Central memory CD4-positive, alpha-beta T cell (primary cell): ENCODE measurements at places on chromosomes 6 and 20.

GRCh38 chr6:12635813-12636212, 80.8 kb upstream of the PHACTR1 start:
- DNase-seq: no peak

- no peak for DNase-seq
Measured at GRCh38 chr20:11403711-11404110, 514.0 kb upstream of the BTBD3 start.

- DNase-seq: no peak
Measured at GRCh38 chr6:53011979-53012378, 16.9 kb upstream of the GSTA4 start.

GRCh38 chr20:7147220-7147601, 379.7 kb downstream of the BMP2 start:
- no peak for DNase-seq

DNA sequence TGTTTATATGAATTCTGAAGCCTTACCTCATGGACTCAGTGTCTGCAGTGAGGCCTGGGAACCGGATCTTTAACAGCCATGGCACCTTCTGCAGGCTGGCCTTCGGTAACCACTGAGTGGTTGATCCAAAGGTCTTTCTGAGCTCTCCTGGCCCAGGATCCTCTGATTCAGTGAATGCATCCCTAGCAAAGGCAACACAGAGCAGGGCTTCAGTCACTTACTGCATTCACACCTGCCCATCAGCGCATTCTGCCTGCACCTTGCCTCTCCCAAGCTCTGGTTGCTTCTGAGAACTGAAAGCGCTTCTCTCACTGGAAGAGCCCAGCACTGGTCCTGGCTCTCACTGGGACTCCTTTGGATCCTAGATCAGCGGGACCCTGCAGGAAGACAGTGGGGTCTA, 8.4 kb upstream of the CST9 start:
- DNase-seq: no peak

GRCh38 chr20:6829510-6830116, 62.1 kb downstream of the BMP2 start:
- DNase-seq: no peak

GRCh38 chr6:155062866-155063341, 67.8 kb downstream of the TIAM2 start:
- DNase-seq: no peak

GRCh38 chr6:92608751-92609150, 810.6 kb downstream of the EPHA7 start:
- no peak for DNase-seq

GRCh38 chr20:15111654-15112053, 774.2 kb upstream of the FLRT3 start:
- DNase-seq: no peak

GRCh38 chr6:89956182-89956581, 61.9 kb downstream of the GJA10 start:
- DNase-seq: no peak

GRCh38 chr6:456358-456867, 64.9 kb downstream of the IRF4 start:
- DNase-seq: no peak

DNA sequence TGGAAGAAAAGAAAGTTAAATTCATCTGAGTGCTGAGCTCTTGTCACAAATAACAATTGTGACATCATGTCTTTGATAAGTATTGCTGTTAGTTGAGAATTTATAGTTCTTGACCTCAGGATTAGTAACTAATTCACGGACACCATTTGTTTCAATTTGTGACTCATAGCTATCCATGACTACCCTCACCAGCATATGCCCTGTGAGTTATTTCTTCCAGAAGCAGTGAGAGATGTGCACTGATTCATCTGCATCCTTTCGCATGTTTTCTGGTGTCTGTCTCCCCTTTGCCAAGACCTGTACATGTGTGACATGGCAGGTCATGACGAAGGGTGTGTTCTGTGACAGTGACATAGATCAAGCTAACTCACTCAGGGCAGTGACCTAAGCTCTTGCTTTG, 86.9 kb downstream of the SOBP start:
- no peak for DNase-seq

GRCh38 chr6:5958921-5959320, 47.8 kb downstream of the NRN1 start:
- no peak for DNase-seq

DNA sequence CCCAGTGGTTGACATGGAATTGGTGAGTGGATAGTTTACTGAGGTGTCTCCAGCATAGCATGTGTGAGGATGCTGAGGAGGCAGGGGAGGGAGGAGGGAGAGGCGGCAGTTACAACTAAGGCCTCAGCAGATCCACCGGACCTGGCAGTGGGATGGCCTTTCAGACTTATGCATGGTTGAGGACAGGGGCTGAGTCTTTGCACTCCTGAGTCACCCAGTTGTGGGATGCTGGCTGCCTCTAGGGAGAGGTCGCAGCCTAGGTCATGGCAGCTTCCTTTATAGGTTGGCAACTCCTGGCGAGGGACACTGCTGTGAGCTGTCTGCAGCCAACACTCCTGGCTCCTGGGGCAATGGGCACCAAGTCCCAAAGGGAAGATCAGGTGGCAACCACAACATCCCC, 380.3 kb downstream of the PREX1 start:
- DNase-seq: no peak

GRCh38 chr6:42168650-42169049, 4.5 kb upstream of the GUCA1A start:
- DNase-seq: no peak

DNA sequence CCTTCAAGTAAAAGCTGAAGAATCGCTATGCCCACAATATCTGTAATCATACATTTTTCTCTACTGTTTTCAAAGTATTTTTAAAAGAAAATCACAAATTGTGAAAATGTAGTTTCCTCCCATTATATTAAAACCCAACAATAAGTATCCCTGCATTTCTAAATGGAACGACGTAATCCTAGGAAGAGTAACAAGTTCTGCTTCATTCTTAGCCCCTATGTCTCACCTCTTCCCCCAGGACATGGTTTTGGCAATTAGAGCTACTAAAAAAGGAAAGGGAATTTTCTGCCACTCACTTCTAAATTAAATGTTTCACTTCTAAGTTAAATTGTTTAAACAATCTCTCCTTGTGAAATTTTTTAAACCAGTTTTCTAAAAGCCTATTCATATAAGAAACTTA, 47.4 kb downstream of the TBPL1 start:
- DNase-seq: no peak

DNA sequence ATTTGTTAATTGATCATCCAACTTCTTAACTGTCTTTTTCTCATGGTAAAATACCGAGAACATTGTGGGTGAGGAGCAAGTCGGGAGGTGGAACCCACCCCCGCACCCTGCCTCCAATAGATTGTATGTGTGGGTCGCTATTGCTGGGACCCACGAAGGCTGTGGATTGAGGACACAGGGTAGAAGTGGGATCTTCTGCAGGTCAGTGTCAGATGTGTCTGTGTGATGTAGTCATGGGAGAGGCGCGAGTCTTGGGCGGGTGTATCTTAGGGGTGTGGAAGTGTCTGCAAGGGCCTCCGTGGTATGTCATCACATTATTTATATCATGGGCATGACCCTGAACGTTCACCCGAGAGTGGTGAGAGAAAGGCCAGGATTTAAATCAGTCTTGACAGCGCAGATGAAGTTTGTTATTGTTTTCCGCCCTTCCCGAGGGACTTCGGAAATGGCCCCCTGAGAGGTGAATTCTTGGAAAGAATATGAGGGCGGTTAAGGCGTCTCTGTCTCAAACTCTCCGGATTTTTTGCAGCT, 472 bp upstream of the PAQR8 start:
- no peak for DNase-seq

GRCh38 chr20:48691523-48691922, 136.3 kb downstream of the PREX1 start:
- DNase-seq: no peak

DNA sequence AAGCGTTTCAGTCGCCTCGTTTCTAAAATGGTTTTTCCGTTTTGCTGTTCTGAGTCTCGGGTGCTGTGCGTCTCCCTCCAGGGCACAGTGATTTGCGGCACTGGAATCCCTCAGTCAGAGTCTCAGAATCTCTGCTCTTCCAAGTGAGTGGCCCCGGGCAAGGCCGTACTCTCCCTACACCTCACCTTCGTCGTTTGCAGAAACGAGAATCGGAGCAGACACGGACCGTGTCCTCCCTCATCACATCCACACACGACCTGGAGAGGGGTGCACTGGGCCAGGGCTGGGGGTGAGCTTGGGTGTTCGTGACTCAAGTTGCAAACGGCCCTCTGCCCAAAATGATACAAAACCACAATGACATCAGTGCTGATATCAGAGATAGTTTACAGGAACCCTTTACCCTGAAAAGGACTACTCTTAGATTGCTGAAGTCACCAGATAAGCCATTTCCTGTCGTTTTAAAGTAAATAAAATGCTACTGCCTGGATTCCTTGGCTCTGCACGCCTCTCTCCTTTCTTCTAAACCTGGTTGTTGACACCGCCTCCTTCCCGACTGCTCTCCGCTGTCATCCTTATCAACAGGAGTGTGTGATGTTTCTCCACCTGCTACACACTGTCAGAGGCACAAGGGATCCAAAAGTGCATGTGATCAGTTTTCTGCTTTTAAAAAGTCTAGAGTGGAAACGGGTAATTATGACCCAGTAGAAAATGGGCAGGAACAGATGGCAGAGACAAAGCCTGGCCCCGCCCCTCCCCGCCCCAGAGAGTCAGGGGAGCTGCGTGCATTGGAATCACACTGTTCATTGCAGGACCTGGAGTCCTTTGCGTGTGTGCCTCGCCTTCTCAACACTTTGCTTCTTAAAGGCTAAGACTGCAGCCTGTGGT, 38.4 kb downstream of the KIF25 start:
- no peak for DNase-seq

GRCh38 chr6:28537509-28538140, 11.9 kb downstream of the GPX5 start:
- DNase-seq: peak; percentile 35

DNA sequence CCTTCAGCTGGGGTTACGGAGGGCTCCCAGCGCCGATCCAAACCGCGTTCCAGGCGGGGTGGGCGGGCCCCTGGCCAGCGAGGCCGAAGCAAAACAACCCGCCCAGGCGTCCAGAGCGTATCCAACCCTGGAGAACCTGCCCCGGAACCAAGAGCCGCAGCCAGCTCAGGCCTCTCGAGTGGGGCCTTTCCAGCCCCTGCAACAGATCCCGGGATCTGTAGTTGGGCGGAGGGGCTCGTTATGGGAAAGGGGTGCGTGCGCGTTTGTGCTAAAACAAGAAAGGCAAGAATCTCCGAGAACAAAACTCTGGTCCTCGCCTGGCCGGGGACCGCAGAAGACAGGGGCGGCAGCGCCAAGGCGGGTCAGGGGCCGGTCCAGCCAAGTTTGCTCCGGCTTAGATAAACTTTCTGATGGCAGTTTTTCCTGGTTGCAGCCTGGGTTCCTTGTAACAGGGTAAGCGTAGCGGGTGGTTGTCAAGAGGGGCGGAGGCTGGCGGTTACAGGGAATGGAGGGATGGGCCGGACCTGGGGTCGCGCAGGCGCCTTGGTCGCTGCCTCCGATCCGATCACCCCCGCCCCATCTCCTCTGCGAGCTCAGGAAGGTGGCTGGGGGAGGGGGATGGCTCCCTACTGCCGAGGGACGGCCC, 448 bp upstream of the RIN2 start:
- DNase-seq: no peak

- DNase-seq: no peak
Measured at GRCh38 chr6:76768556-76768955, 694.7 kb downstream of the HTR1B start.

- DNase-seq: no peak
Measured at GRCh38 chr6:139343052-139343750, 31.2 kb downstream of the CITED2 start.

DNA sequence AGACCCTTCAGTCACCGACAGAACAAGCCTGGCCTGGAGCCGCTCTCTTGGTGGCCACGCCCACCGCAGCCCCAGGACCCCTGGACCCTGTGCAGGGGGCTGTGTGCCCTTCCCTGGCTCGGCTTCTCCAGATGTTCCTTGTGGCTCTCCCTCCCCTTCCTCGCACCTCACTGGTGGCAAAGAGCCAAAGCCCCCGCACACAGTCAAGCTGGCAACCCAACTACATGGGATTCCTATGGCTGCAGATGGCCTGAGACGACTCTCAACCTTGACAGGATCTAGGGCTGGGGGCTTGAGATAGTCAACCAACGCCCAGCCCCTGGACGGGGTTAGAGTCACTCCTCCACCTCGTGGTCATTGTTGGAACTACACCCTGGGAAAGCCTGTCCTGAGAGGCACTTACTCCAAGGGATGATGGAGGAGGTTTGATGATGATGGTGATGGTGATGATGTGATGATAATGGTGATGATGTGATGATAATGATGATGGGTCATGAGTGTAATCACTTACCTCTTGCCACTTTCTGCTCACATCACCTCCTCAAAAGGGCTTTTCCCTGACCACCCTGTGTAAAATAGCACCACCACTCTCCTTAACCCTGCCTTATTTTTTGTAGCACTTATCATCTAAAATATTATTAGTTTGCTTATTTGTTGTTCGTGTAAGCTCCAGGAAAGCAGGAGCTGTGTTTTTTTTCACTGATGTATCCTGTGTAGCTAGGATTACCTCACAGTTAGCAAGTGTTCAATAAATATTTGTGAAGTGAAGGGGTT, 278.4 kb downstream of the LRFN2 start:
- no peak for DNase-seq

- DNase-seq: peak; percentile 22
Measured at GRCh38 chr6:26129656-26130055, 42.4 kb downstream of the HFE start.

DNA sequence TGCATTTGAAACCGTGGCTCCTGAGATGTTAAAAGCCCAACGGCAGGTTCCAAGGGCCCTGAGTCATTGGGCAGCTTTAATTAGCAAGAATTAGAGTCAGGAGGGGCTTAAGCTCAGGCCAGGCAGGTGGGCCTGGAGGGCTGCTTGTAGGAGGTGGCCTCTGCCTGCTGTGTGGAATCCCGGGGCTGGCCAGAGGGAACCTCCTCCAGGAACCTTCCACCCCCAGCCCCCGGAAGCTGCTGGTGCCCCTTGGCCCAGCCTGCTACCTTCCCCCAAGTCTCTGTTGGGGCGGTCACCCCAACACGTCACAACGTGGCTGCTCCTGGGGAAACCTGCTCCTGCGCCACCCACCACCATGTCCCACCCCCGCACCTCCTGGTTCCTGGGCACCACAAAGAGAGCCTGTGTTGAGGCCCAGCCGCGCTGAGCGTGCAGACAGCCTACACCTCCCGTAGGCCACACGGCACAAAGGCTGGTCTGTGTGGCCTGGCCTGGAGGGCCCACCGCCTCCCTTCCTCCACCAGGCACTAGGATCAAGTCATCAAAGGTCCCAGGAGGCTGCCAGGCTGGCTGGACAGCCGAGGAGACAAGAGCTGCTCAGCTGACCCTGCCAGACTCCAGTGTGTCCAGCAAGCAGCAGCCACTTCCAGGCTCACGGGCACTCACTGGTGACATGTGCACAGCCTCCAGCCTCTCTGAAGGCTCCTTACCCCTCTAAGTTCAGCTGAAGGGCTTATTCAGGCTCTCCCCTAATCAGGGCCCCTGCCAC, 86.3 kb downstream of the SNX5 start:
- DNase-seq: no peak
